ENCODE measurements at places on chromosomes 11 and 22. TPM values are rescaled to one million over a fixed set of nuclear protein-coding genes. Genes with fewer than 3 reads are reported as not detected.

Gene ZBTB16
- total RNA-seq = 29.7 TPM

DNA sequence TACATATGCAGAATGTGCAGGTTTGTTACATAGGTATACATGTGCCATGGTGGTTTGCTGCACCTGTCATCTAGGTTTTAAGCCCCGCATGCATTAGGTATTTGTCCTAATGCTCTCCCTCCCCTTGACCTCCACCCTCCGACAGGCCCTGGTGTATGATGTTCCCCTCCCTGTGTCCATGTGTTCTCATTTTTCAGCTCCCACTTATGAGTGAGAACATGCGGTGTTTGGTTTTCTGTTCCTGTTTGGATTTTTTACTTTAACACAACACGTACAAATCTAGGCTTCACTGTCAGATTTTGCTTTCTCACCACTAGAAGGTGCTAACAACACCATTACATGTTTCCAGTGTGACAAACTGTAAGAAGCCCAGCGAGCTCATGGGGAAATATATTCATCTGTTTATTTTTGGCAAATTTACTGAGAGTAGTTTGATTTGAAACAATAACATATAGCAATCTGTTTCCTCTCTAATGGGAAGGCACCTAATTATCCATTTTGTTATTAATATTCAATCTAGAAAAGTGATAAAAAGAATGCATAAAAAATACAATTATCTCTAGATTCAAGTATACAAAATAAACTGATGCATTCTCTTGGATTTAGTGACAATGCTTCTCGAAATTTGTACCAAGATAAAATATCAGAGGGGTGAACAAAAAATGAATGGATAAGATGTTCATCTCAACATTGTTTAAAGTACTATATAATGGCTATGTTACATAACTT, 23.2 kb upstream of the BIRC3 start:
- peak; percentile 41 for DNase-seq

Gene OR52A1
- not detected for total RNA-seq

DNA sequence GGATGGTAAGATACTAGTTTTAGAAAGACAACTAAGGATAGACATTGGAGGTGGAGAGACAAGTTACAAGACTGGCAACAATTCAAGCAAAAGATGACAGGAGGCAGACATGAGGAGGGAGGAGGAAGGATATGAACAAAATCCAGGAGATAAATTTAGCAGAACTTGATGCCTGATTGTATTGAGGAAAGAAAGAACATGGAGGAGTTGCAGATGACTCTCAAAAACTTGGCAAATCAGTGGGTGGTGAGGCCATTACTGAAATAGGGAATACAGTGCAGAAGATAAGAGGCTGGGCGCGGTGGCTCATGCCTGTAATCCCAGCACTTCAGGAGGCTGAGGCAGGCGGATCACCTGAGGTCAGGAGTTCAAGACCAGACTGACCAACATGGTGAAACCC, 2.7 kb upstream of the UPB1 start:
- no peak for DNase-seq

Gene THY1
- total RNA-seq = 49.2 TPM

DNA sequence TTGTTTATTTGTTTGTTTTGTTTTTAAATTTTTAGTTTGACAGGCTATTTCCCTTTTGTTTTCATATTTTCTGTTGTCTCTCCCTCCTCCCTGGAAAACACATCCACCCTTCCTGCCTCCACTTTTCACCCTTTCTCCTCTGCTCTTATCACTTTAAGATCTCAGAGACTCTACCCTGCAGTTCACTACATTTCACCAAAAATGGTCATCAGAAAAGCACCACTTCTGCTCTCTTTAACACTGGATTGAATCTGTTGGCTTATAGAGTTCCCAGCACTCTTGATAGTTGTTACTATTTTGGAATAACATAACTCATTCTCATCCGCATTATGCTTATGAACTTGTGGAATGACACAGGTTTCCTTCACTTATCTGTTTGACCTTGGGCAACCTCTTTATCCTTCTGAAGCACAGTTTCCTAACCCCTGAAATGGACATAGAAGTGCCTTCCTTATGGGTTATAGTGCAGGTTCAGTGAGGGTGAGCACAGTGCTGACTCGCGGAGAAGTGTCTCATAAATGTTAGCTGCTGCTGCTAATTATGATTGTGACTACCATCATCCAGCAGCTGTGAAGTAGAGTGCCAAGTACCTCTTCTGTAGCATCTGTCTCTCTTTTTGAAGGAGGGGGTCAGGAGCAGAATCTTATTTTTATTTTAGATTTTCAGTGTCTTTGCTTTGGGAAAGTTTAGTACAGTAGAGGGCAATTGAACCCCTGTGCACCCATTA, 15.0 kb downstream of the TEAD1 start:
- DNase-seq = no peak

Gene SPINDOC
- total RNA-seq = 80.0 TPM

GRCh38 chr22:19870153-19871022, 15.7 kb upstream of the GNB1L start:
- no peak for DNase-seq

Gene CABP4
- total RNA-seq = not detected

GRCh38 chr22:33817512-33818127, 102.7 kb downstream of the LARGE1 start:
- DNase-seq = no peak

DNA sequence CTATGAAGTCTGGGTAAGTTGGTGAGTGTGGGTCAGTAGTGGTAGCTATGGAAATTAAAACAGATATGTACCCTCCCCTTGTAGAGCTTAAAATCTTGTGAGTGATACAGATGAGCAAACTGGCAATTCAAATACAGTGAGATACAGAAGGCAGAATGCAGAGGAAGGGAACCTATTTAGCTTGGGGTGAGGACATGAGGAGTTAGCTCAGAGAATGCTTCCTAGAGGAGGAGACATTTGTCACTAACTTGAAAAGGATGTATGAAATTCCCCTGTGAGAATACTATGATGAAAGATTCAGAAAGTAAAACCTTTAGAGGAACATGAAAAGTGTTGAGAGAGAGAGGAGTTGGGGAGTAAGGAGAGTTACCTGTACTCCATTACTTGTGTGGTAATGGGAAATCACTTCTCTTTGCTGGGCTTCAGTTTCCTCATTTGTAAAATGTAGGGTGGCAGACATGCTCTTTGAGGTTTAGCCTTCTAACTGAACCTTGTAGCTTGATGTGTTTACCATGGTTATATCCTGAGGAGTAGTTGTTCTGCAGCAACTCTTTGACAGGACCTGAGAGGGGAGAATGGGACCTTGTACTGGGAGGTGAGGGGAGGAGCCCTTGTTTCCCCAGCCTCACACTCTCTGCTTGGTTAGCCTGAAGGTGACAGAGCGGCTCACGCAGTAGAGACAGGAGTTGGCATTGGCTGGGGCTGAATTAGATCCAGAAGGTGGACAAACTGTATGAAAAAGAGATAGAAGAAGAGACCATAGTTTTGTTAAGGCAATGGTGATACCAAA, 17.9 kb downstream of the SWAP70 start:
- no peak for DNase-seq

Gene OR8D1
- total RNA-seq = not detected

DNA sequence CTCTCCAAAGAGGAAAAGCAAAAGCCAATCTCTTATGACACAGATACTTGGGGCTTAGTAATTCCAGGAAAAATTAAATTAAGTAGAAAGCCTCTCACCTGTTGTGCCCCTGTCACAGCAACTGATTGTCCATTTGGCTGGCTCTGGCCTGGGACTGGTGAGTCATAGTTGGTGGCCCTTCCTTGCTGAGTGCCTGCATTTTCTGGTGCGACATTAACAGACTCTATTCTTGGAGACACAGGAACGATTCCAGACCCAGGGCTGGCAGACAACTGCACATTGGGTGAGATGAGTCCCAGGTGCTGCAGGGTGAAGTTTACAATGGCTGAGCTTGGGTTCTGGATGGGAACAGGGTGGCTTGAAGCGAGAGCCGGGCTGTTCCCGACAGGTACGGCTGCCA, 15.6 kb downstream of the E2F8 start:
- no peak for DNase-seq

- peak; percentile 63 for DNase-seq
Observed at GRCh38 chr22:44003405-44004103, 20.5 kb upstream of the PARVB start.

GRCh38 chr11:127919206-127920000, 668.0 kb downstream of the ETS1 start:
- DNase-seq = no peak

GRCh38 chr22:37657590-37658132, 862 bp upstream of the PDXP start:
- DNase-seq = peak; percentile 51

Gene MMP27
- total RNA-seq = not detected

- no peak for DNase-seq
Observed at GRCh38 chr22:43085658-43086606, 3.3 kb downstream of the TTLL1 start.

Gene UBXN1
- 129 TPM for total RNA-seq

- peak; percentile 24 for DNase-seq
Observed at GRCh38 chr22:48640890-48641841, 1186.5 kb downstream of the BRD1 start.

GRCh38 chr22:31329453-31330215, 16.5 kb downstream of the PATZ1 start:
- no peak for DNase-seq

- DNase-seq = peak; percentile 72
Observed at GRCh38 chr11:765025-765801, 12.1 kb downstream of the GATD1 start.

DNA sequence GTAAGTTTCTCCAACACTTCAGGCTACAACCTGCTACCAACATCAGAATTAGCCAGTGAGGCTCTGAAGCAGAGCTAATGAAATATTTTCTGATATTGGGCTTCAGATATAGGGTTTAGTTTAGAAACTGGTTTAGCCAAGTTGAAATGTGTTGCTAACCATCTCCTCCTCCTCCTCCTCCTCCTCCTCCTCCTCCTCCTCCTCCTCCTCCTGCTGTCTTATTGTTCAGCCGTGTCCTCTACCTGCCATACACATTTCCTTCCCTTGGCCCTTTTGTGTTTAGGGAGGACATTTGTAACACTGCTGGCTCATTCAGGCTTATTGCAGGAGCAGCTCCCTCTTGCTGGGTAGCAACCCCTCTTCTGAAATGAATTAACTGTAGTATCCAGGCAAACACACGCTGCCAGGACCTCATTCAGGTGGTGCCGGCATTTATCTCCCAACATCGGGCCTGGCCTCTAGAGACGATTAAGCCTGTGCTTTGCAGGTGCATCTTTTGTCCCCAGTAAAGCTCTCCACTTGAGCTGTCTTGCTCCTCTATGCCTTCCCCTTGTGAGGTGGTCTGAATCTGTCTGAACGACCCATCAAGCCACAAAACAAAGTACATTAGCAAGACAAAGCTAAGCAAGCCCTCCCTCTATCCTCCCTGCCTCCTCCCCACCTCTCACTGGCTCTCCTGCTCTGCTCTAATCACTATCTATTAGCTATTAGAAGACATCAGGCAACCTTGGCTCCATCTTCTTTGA, 82.9 kb downstream of the KCNJ1 start:
- DNase-seq = peak; percentile 77

- no peak for DNase-seq
Observed at GRCh38 chr11:113681282-113681681, 24.8 kb downstream of the TMPRSS5 start.

DNA sequence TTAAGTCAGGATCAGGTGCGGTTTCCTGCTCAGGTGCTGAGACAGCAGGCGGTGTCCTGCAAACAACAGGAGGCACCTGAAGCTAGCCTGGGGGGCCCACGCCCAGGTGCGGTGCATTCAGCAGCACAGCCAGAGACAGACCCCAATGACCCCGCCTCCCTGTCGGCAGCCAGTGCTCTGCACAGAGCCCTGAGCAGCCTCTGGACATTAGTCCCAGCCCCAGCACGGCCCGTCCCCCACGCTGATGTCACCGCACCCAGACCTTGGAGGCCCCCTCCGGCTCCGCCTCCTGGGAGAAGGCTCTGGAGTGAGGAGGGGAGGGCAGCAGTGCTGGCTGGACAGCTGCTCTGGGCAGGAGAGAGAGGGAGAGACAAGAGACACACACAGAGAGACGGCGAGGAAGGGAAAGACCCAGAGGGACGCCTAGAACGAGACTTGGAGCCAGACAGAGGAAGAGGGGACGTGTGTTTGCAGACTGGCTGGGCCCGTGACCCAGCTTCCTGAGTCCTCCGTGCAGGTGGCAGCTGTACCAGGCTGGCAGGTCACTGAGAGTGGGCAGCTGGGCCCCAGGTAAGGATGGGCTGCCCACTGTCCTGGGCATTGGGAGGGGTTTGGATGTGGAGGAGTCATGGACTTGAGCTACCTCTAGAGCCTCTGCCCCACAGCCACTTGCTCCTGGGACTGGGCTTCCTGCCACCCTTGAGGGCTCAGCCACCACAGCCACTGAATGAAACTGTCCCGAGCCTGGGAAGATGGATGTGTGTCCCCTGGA, at the start of gene MYO7A:
MYO7A (plus strand) TSS at position 327 of the 772 bp plus-strand sequence. CDS start 2,389 bp downstream, outside the sequence.
- DNase-seq = peak; percentile 77

DNA sequence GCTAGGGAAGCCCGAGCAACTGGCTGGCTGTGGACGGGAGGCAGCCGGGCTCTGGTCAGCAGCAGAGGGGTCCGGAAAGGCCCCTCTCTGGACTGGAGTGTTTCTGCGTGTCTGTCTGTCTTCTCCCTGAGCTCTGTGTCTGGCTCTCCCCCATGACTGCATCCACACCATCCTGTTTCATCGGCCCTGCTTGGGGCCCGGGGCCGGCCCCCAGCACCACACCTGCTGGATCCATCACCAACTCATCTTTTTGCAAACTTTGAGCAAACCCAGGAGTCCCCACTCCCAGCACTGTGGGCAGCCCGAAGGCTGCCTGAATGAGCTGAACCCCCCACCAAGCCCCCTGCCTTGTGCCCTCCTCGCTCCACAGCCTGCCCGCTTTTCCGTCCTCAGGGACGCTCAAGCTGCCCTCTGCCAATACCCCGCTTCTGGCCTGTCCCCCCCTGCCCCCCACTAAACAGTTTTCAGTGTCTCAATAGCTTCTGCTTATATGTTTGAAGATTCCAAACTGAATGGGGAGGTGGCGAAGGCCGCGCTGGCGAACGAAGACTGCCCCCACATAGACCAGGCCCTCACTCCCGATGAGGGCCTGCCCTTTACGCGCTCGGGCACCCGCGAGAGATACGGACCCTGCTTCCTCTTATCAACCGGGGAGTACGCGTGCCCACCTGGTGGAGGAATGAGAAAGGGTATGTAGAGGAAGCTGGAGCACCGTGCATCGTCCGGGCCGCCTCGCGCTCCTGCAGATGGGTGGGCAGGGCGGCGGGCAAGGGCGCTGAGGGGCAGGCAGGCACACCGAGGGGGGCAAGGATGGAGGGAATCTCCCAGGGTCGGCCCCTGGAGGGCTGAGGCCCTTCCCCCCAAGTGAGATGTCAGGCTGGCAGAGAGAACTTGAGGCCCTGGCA, 44.6 kb downstream of the KCNC1 start:
- DNase-seq = no peak

Data from neural progenitor cell (in vitro differentiated cells).